Tongue (tissue), 3 donors: ENCODE measurements at places on chromosomes 3 and 15.

DNA sequence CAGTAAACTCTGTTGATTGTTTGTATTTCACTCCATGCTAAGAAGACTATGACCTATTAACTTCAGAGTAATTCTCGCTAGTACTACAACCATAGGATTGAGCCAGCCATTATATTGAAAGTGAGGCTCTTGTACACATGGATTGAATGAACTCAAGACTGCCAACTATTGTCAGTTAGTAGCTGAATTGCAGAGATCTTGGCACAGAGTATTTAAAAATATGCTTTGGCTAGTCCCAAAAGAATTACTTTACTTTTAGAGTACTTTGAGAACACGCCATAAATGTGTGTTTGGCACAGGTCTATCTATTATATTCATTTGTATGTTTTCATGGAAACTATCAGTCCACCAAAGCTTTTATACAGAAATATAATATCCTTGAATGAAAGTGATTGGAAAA lies 226.7 kb upstream of the DCBLD2 start:
- DNase-seq = peak; percentile 9

GRCh38 chr3:48688032-48688736 lies 2.5 kb upstream of the NCKIPSD start:
- no peak for DNase-seq

GRCh38 chr15:85840079-85840801 lies 45.5 kb upstream of the KLHL25 start:
- DNase-seq = peak; percentile 85

- no peak for DNase-seq
These were observed 41.0 kb downstream of the MBNL1 start for GRCh38 chr3:152309535-152310307.

GRCh38 chr15:93331545-93332167 lies 242.6 kb upstream of the RGMA start:
- DNase-seq = peak; percentile 91

DNA sequence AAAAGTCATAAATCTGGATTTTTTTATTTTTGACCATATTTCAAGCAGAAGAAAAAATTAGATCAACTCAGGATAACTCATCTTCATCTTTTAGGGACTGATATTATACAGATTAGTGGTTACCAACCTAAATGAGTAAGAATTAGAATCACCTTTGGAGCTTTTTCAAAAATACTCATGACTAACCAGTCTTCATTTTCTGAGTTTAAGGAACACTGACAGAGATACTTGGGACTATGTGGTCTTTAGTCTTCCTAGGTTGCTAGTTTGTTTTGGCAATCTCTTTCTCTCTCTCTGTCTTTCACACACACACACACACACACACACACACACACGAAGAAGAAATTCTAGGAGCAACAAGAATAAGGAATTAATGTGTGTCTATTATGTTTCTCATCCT lies 50.1 kb downstream of the TMOD3 start:
- DNase-seq = no peak

DNA sequence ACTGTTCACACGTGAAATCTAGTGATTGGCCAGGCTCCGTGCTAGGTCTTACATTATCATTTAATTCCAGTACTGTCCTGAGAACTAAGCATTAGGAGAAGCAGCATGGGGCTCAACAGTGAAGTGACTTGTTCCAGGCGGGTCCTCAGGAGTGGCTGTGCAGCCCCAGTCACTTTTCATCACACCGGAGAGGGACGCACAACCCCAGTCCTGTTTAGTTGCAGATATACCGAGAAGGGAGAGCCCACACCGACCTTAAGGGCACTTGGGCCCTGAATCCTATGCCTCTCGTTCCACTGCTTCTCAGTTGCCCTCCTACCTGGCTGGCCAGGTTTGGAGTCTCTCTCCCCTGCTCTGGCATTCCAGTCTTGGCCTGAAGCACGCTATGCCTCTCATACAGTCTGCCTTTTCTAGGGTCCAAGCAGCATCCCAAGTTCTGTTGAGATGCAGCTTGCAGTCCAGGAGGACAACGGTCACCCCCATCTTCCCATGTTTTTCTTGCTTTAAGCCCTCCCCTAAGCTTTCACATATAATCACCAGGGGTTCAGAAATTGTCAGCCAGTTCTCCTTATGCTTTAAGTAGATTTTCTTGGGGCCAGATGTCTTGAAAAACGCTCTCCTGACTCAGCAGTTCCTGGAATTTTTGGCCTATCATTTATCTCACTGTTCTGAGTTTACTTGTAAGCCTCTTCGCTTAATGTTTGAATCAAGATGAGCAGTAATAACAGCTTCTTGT lies 10.1 kb downstream of the FAM131A start:
- no peak for DNase-seq

GRCh38 chr15:90463381-90463780 lies 66.3 kb upstream of the CRTC3 start:
- DNase-seq = peak; percentile 45
